ENCODE measurements at places on chromosomes 5 and 9.
A peak's percentile ranks its signal among the peaks of the same experiment; 100 is the strongest.

- DNase-seq: peak; percentile 31
These were observed 68.1 kb downstream of the GDA start for GRCh38 chr9:72217306-72217842.

GRCh38 chr9:129442803-129443511, 177.9 kb downstream of the C9orf50 start:
- no peak for DNase-seq

DNA sequence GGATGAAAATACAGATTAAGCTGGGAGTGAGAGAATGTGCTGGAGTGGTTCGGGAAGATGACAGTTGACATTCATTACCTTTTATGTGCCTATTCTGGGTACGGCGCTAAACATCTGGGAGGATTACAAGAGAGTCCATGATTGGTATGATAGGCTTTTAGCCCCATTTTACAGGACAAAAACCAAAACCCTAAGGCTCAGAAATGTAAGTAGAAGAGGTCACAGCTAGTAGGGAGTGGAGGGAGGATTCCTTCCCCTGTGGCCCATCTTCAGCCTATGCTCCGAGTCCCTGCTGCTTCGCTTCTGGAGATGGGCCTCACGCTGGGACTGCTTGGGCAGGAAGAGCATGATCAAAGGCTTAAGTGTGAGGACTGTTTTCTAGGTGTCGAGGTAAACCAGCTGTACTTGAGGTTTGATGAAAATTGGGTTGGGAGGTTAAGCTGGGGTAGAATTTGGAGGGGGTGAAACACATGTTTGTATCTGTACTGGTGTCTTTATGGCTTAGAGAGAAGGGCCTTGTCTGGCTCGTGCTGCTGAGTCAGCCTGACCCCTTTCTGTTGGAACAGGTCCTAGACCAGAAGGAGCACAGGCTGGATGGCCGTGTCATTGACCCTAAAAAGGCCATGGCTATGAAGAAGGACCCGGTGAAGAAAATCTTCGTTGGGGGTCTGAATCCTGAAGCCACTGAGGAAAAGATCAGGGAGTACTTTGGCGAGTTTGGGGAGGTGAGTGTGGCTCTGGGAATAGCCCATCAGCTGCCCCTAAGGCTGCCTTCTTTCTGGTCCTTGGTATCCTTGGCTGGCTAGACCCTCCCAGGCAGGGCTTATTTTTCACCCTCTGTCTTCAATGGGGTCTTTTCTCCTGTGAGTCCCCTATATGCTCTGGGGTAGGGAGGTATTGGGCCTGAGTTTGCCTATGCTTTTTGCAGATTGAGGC, 2.1 kb downstream of the HNRNPAB start:
- no peak for DNase-seq

DNA sequence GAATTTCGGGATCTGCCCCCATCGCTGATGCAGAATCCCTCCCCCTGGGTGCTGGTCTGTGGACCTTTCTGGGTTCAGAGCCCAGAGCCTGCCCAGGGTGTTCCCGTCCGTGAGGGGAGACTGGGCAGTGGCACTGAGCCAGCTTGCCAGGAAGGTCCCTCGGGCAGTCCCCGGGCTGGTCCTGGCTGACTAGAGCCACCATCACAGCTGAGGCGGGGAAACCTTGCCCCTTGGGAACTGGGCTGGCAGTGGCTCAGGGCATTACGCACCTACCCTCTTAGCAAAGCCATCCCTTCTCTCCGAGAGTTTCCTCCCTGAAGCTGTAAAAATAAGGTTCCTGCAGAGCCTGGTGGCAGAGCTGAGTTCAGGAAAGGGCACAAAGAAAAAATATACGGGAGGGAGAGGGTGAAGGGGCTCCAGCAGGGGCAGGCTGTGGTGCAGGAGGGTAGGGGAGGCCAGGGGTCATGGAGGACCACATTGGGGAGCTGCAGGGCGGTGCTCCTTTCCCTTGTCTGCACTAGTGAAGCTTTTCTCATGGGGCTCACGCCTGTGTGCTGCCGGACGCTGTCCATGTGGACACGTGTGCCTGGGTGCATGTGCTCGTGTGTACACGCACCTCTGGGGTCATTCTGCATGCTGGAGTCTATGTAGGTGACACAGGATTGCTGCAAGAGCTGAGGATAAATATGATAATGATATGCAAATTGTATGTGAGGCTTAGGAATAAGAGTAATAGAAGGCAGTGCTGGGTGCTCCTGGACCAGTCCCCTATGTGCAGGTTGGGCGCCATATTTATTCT, 118.9 kb downstream of the LHX2 start:
- DNase-seq: no peak

DNA sequence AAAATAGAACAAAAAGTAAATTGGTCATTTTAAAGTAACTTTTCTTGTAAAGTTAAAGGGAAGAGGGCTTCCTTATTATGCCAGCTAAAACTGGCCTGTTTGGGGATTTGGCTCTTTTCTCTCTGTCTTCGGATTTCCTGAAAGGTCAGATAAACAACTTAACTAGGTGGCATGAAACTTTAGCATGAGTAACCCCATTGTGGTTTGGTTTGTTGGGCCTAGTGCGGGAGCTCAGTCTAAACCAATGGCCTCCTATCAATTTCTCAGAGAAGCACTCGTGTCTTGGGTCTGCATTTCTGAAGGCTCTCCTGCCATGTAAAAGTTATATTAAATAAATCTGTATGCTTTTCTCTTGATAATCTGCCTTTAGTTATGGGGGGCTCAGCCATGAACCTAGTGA, 48.5 kb upstream of the ANKH start:
- DNase-seq: no peak

GRCh38 chr5:101390151-101390908, 487.2 kb upstream of the ST8SIA4 start:
- DNase-seq: peak; percentile 21

GRCh38 chr5:60026161-60026560, 132.6 kb upstream of the PDE4D start:
- DNase-seq: no peak

DNA sequence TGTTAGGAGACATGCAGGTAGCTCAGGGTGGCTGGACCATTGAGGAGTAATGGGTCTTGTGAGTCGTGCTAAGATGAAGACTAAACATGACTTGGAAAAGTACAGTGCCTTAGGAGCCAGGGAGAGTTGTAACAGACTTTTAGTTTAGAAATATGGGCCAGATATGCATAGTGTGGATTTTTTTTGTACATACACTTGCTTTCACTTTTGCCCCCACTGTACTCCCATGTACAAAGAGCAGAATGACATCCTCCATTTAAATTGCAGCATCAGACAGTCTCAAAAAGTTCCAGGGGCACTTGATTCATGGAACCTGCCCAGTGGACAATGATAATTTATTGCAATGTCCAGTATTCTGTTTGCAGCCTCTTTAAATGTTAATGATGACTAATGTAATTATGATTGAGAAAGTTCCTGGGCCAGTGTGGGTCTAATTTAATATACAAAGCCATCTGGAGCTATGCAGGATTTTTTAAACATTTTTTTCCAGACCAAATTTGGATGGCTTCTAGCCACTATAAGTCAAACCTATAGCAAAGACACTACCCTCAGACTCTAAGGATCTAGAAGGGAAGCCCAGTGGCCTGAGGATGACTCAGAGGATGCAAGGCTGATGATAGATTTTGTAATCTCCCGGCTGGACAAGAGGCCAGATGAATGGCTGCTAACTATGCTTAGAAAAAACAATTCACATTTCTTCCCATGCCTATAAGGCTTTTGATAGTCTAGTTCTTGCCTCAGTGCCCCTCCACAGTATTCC, 80.1 kb downstream of the TRPC7 start:
- no peak for DNase-seq

DNA sequence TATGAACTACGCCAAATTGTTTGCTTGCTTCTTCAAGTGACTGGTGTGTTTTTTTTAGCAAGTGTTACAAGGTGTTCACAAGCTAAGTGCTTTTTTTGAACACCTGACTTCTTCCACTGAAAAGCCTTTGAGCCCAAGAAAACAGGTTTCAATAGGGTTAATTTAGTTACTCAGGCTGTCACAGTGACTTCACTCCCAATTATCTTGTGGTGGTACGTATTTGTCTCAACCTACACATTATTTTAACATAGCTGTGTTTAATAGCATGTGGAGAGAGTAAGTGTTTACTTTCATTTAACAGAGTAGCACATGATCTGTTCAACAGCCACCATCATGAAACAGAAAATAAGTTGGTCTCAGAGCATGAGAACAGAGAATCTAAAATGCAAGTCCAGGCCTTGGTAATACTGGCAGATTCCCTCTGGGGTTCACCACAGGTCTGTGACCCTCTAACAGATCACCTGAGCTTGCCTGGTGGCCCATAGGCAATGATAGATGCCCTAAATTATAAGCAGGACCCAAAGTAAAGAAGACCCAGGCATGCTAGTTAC, 267.7 kb upstream of the SMARCA2 start:
- DNase-seq: no peak

GRCh38 chr5:39395521-39395920, 29.3 kb downstream of the DAB2 start:
- no peak for DNase-seq

DNA sequence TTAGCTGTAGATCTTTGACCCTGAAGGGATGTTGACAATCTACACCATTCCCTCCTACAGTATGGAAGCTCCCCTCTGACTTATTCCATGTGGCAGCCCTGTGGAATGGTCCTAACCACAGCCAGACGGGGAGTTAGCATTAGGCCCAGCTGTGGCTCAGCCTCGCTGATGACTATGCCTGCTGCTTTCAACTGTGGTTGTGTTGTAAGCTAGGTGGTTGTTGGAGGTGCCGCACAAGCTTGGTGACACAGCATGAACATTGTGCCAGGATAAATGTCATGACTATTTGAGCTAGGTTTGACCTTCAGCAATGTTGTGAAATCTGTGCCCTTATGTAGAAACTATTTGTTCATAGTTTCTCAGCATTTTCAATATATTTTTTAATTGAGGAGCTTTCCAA, 40.6 kb downstream of the SGCD start:
- DNase-seq: no peak

DNA sequence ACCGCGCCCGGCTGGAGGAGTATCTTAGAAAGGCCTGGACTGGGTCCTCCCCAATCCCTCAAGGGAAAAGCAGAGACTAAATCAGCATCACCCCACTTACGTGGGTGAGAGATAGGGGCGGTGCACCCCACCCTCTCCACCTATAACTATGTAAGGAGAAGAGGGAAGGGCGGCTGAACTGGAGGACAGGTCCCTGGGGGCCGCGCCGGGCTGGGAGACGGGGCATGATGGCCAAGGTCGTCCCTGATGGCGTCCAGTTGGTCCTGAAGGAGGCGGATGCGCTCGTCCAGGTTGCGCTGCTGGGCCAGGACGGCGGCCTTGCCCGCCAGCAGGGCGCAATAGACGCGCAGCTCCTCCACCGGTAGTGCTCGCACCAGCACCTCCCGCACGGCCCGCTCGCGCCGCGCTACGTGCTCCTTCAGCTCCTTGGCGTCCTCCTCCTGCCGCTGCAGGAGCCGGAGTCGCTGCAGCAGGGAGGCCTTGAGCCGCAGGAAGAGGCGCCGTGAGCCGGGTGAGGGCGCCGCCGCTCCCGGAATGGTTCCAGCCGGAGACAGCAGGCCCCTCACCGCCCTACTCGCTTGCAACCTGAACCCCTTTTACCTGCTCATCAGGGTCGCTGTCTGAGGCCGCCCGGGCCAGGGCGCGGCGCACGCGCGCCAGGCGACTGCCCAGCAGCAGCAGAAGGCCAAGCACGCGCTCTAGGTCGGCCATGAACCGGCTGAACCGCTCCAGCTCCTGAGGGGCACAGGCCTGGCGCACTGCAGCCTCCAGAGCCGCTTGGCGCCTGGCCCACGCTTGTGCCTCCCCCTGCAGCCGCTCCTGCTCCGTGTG, 7.6 kb downstream of the SHROOM1 start:
- DNase-seq: no peak

GRCh38 chr9:90441814-90442213, 200.8 kb downstream of the DIRAS2 start:
- no peak for DNase-seq

- no peak for DNase-seq
These were observed 30.2 kb upstream of the NR3C1 start for GRCh38 chr5:143433670-143434069.

DNA sequence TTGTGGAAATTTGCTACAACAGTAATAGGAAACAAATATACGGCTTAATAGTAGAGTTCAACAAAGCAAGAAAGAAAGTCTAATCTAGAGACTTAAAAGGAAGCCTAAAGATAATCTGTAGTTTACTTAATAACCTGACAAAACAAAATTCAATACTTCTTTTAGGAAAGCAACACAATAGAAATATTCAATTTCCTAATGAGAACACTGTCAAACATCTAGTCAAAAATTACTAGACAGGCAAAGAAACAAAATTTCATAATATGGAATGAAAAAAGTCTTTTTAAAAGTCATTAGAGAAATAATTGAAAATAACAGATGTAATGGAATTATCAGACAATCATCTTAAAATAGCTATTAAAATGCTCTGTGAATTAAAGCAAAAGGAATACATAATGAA, 692.5 kb upstream of the ADAMTS16 start:
- no peak for DNase-seq

DNA sequence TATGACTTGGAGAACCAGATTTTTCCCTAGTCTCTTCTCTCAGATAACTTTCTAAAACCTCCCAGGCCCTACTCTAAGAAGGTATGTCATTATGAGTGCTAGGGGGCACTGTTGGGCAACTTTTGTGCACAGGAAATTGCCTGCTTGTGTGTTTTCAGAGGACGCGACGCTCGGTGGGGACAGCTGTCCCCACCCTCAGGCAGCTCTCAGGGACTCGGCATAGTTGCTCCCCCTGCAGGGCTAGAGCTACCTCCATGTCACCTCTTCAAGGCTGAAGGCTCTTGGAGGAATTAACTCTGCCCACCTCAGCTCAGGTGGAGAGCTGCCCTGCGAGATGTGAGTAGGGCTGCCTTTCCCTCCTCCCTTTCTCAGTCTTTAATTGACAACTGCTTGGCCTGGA, 10.2 kb upstream of the TIFAB start:
- no peak for DNase-seq

GRCh38 chr5:109868737-109869136, 179.0 kb downstream of the MAN2A1 start:
- no peak for DNase-seq

- DNase-seq: no peak
These were observed 7.6 kb upstream of the AHRR start for GRCh38 chr5:313806-314376.
